Fibroblast of lung (primary cell): ENCODE measurements at places on chromosomes 6 and 20. TPM values are rescaled to one million over a fixed set of nuclear protein-coding genes. Genes with fewer than 3 reads are reported as not detected.

SRSF3 gene
- 191 and 200 TPM in 2 replicates for total RNA-seq

OPN5 gene
- total RNA-seq: not detected in 2 replicates

TRDN gene
- not detected in 2 replicates for total RNA-seq

SAPCD1 gene
- 0.26 and 0.50 TPM in 2 replicates for total RNA-seq

PRL gene
- total RNA-seq: not detected in 2 replicates

GRCh38 chr20:36847009-36847709, 28.8 kb upstream of the TLDC2 start:
- H3K27me3 ChIP-seq: no peaks in the 10 kb centered on the region
- H3K36me3 ChIP-seq: peaks cover 2% of the 10 kb centered on the region
- peak overlapping the region; percentile 97 for H3K27ac ChIP-seq
- no peak overlapping the region for H3K4me3 ChIP-seq
- DNase-seq: peak; percentile 92

DNA sequence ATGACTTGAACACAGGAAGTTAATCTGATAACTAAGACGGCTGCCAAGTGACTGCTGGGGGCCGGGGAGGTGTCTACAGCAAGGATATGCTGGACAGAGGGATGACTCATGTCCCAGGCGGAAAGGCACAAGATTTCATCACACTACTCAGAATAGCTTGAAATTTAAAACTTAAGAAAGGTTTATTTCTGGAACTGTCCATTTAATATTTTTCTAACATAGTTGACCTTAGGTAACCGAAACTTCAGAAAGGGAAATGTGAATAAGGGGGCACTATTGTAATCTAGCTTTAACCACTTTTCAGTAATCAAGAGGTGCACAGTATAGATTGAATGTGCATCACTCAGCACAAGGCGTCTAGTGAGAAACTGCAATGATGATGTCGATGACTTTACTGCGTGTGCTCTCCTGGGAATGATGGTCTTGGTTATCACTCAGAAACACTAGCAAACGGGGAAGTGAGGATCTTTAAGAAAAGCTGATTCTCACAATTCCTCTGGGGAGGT, 171.5 kb downstream of the QKI start:
- H3K4me1 ChIP-seq: no peaks in the 10 kb centered on the region
- H3K27ac ChIP-seq: peak overlapping the region; percentile 11
- H3K27me3 ChIP-seq: no peaks in the 10 kb centered on the region
- H3K36me3 ChIP-seq: no peaks in the 10 kb centered on the region
- no peak overlapping the region for H3K4me3 ChIP-seq

- peaks cover 6% of the 10 kb centered on the region for H3K4me1 ChIP-seq
- no peak overlapping the region for H3K4me3 ChIP-seq
- no peak overlapping the region for H3K27ac ChIP-seq
- H3K36me3 ChIP-seq: no peaks in the 10 kb centered on the region
- no peaks in the 10 kb centered on the region for H3K27me3 ChIP-seq
These were observed 117.0 kb upstream of the COL21A1 start for GRCh38 chr6:56364431-56364826.

DNA sequence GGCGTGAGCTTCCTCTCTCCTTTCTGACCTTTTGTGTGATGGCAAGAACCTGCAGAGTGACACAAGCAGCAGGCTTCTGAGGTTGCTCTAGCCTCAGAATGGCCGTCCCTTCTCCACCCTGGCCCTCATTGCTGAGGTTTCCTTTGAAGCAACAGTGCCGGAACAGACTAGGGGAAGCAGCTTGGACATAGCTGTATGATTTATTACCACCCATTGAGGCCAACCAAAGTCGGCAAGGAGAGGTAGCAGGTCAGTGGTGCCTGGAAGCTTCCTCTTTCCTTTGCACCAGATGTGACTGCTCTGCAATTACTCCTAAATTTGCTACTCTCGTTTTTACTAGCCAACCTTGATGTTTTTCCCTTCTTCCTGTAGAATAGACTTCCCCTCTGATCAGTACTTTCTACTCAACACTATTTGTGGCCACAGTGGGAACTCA, 31.4 kb downstream of the PTPN1 start:
- H3K4me1 ChIP-seq: peaks cover 25% of the 10 kb centered on the region
- peak overlapping the region; percentile 81 for H3K27ac ChIP-seq
- no peaks in the 10 kb centered on the region for H3K27me3 ChIP-seq
- H3K4me3 ChIP-seq: no peak overlapping the region
- no peak for DNase-seq

- H3K36me3 ChIP-seq: no peaks in the 10 kb centered on the region
- DNase-seq: peak; percentile 91
- no peaks in the 10 kb centered on the region for H3K27me3 ChIP-seq
- H3K4me1 ChIP-seq: peaks cover 3% of the 10 kb centered on the region
These were observed 73.4 kb upstream of the NOX3 start for GRCh38 chr6:155528982-155529453.

GRCh38 chr20:6524305-6524704, 243.2 kb upstream of the BMP2 start:
- no peaks in the 10 kb centered on the region for H3K36me3 ChIP-seq
- H3K27ac ChIP-seq: no peak overlapping the region
- DNase-seq: no peak
- H3K27me3 ChIP-seq: no peaks in the 10 kb centered on the region

- H3K27ac ChIP-seq: no peak overlapping the region
- H3K4me1 ChIP-seq: no peaks in the 10 kb centered on the region
- no peak for DNase-seq
- H3K36me3 ChIP-seq: no peaks in the 10 kb centered on the region
- no peak overlapping the region for H3K4me3 ChIP-seq
These were observed 26.6 kb upstream of the DAAM2 start for GRCh38 chr6:39765508-39766065.

DNA sequence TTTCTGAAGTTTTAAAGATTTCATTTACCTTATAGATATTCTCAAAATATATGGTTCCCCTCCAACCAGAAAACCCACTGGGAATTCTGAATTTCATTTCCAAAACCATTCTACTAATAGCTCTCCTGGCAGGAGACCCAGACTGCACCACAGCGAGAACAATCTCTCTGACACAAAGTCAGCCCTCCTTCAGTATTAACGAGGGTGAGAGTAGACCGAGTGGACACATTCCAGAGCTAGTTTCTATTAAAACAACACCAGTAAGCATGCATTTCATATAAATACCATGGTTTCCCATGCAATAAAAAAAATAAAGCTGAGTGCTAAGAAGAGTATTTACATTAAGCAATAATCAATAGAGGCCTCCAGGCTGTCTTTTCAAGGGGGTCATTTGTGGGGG, 899.6 kb upstream of the SLC35B3 start:
- no peaks in the 10 kb centered on the region for H3K36me3 ChIP-seq
- no peak overlapping the region for H3K4me3 ChIP-seq
- no peaks in the 10 kb centered on the region for H3K4me1 ChIP-seq
- no peaks in the 10 kb centered on the region for H3K27me3 ChIP-seq
- H3K27ac ChIP-seq: no peak overlapping the region

- no peak overlapping the region for H3K4me3 ChIP-seq
- DNase-seq: no peak
- H3K27me3 ChIP-seq: no peaks in the 10 kb centered on the region
- H3K4me1 ChIP-seq: no peaks in the 10 kb centered on the region
- no peaks in the 10 kb centered on the region for H3K36me3 ChIP-seq
These were observed 14.4 kb downstream of the KPNA5 start for GRCh38 chr6:116695401-116695800.

GRCh38 chr6:37903351-37904340, 84.1 kb downstream of the ZFAND3 start:
- no peak for DNase-seq
- H3K27me3 ChIP-seq: no peaks in the 10 kb centered on the region
- H3K36me3 ChIP-seq: no peaks in the 10 kb centered on the region
- H3K4me3 ChIP-seq: no peak overlapping the region
- H3K4me1 ChIP-seq: no peaks in the 10 kb centered on the region
- H3K27ac ChIP-seq: no peak overlapping the region

- peak; percentile 42 for DNase-seq
- peaks cover 6% of the 10 kb centered on the region for H3K36me3 ChIP-seq
- H3K4me3 ChIP-seq: no peak overlapping the region
These were observed 26.0 kb downstream of the UQCC1 start for GRCh38 chr20:35385733-35386132.

DNA sequence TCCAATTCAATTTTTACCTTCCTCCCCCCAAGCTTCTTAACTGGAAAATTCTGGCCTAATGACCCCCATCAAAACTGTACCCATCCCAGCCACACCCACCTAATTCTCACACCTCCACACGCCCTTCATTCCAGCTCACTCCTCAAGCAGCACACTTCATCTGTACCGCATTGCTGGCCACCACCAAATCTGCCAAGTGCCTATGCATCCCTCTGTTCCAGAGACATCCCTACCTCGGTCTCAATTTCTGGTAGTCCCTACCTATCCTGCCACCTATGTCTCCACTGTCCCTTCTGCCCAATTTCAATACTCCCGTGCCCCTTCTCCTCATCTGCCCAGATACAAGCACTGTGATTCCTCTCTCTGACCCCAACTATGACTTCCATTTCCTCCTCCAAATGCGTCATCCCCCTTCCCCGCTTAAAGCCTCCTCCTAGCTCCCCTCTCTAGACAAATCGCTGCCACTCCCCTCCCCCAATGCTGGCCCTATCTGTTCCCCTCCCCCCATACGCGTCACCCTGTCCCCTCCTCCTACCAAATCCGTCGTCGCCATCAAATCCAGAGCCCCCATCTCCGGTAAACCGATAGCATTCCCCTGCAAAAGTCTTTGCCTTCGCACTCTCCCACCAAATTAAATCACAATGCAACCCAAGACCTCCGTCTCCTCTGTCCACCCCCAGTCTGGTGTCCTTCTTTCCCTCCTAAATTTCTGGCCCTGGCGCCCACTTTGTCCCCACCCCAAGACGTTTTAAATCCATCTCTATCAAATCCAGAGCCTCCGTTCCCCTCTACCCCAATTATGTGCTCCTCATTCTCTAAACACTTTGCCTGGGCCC, 1.2 kb downstream of the MTCH1 start:
- peak; percentile 79 for DNase-seq
- H3K4me3 ChIP-seq: peak overlapping the region; percentile 88
- peaks cover 10% of the 10 kb centered on the region for H3K4me1 ChIP-seq
- no peaks in the 10 kb centered on the region for H3K27me3 ChIP-seq
- peak overlapping the region; percentile 96 for H3K27ac ChIP-seq

DNA sequence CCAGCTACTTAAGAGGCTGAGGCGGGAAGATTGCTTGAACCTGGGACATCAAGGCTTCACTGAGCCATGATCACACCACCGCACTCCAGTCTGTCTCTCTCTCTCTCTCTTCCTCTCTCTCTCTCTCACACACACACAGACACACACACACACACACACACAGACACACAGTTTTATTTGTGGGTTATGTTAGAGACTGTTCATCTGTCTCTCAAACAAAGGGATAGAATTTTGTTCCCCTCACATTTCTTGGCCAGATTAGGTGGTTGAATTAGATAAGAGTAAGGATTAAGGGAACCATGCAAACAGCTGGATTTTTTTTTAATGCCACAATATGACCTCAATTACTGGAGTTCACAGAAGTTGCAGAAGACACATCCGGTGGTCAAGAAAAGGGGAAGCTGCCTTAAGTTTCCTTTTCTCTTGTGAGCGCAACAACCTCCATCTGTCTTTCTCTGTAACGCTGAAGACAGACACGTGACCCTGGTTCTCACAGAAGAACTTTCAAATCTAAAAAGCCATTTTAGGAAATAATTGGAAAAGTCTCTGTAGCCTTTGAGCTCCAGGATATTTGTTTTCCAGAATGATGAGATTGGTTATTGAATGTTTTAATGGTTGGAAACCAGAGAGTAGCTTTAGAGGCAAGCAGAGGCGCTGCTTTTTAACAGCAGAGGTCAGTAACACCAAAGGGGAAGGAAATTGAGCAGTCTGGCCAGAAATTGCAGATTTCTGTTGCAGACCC, 32.9 kb upstream of the LGSN start:
- H3K36me3 ChIP-seq: no peaks in the 10 kb centered on the region
- no peaks in the 10 kb centered on the region for H3K27me3 ChIP-seq
- peak overlapping the region; percentile 17 for H3K27ac ChIP-seq
- peak; percentile 23 for DNase-seq

DNA sequence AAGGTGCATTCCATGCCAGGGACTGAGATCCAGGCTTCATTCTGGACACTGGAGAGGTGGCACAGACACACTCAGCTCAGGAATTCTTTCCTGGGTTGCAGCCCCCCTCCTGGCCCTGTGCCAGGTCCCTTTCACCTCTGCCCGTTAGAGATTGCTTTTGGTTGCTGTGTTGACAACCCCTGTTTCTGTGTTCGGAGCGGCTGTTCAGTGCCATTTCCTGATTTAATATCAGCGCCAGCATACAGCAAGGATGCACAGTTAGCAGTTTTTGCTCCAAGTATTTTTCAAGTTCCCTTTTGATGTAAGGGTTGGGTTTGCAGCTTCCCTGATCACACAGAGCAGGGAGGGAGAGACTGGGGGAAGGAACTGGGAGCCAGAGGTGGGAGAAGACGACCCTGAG, 8.5 kb upstream of the MAFB start:
- peaks cover 2% of the 10 kb centered on the region for H3K27me3 ChIP-seq
- H3K4me1 ChIP-seq: no peaks in the 10 kb centered on the region
- H3K27ac ChIP-seq: no peak overlapping the region
- H3K4me3 ChIP-seq: no peak overlapping the region
- no peak for DNase-seq
- H3K36me3 ChIP-seq: no peaks in the 10 kb centered on the region

GRCh38 chr6:41463062-41463930, 82.9 kb upstream of the FOXP4 start:
- H3K27me3 ChIP-seq: no peaks in the 10 kb centered on the region
- H3K4me3 ChIP-seq: no peak overlapping the region
- no peaks in the 10 kb centered on the region for H3K4me1 ChIP-seq
- peak; percentile 73 for DNase-seq

DNA sequence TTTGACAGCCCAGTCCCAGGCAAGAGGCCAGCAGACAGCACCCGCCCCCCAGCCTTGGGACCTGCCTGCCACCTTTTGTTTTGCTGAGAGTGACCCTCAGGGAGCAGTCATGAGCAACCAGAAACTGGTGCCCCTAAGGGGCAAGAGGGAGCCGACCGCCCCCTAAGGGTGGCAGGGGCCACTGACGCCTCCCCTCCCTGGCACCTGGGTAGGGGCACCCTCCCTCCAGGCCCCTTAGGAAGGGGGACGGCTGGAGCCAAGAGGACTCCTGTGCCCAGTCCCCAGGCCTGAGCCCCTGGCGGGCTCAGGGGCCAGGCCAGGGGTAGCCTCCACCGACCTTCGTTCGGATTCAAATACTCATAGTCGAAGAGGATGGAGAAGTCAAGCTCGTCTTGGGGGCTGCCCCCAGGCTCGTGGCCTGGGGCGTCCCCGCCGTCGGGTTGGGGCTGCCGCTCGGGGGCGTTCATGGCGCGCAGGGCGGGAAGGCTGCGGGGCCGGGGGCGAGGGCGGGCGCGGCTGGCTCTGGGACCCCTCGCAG, 417 bp downstream of the NFATC2 start:
- peaks cover 10% of the 10 kb centered on the region for H3K27me3 ChIP-seq
- H3K4me1 ChIP-seq: no peaks in the 10 kb centered on the region
- no peak for DNase-seq
- H3K4me3 ChIP-seq: no peak overlapping the region
- H3K36me3 ChIP-seq: no peaks in the 10 kb centered on the region
